ENCODE measurements at places on chromosomes 4 and X.

GRCh38 chr4:80239480-80240150, 26.8 kb upstream of the FGF5 start:
- peak; percentile 51 for DNase-seq

- no peak for DNase-seq
Measured at GRCh38 chr4:18050448-18050847, 28.9 kb upstream of the LCORL start.

DNA sequence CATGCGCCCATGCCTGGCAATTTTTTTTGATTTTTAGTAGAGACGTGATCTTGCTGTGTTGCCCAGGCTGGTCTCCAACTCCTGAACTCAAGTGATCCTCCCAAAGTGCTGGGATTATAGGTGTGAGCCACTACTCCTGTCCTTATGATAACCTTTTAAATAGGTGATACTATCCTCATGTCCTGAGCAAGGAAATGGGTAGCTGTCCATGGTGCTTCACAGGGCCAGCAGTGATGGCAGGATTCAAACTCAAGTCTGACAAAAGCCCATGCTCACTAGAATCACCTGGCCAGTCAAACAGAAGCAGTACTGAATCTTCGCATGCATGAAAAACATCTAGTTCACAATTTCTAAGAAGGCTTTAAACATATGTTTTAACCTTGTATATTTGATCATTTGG, 235.1 kb downstream of the NR3C2 start:
- DNase-seq: no peak

GRCh38 chr4:913280-913618, 18.9 kb downstream of the GAK start:
- no peak for DNase-seq

DNA sequence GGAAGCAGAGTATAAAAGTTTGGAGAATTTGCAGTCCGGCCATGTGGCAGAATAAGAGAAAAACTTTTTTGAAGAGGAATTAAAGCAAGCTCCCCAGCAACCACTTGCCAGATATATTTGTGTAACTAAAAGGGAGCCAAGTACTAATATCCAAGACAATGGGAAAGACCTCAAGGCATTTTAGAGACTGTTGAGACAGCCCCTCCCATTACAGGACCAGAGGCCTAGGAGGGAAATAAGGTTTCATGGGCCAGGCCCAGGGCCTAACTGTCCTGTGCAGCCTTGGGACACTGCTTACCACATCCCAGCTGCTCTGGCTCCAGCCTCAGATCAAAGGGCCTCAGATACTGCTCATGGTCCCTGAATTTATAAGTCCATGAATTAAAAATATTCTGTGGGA, 659.4 kb downstream of the PCDH19 start:
- no peak for DNase-seq

DNA sequence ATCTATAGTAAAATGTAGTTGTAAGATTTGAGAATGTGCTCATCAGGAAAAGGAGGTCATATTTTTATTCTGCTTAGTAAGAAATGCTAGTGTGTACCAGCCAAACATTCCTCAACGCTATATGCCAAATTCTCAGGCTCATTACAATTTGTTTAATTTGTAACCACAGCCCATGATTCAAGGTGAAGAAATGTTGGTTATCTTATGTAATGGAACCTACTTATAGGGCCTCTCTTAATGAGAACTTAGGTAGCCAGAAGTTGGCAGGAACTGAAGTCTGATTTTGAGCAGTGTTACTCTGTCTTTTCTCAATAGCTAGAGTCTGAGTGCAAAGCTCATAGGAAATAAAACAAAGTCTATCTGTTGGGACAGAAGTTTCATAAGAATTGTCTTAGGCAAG, 595.0 kb downstream of the GLUD2 start:
- peak; percentile 45 for DNase-seq
